ENCODE measurements at places on chromosomes 16 and 17. TPM values are rescaled to one million over a fixed set of nuclear protein-coding genes. Genes with fewer than 3 reads are reported as not detected.

MT2A gene
- 1,517 TPM for total RNA-seq

C17orf78 gene
- total RNA-seq, result not detected

SETD6 gene
- total RNA-seq, result 16.4 TPM

G6PC1 gene
- not detected for total RNA-seq

NPW gene
- total RNA-seq, result 3.9 TPM

KANSL1 gene
- total RNA-seq, result 74.0 TPM

CHST4 gene
- total RNA-seq, result not detected

GAST gene
- total RNA-seq, result not detected

CTRL gene
- total RNA-seq, result 1.8 TPM

CCP110 gene
- total RNA-seq, result 24.5 TPM

KCNJ18 gene
- not detected for total RNA-seq

DHRS7C gene
- total RNA-seq, result not detected

ASIC2 gene
- not detected for total RNA-seq

NRN1L gene
- not detected for total RNA-seq

HS3ST6 gene
- total RNA-seq, result not detected

SMPD3 gene
- total RNA-seq, result not detected

MYH3 gene
- total RNA-seq, result 0.78 TPM

TP53TG3B gene
- total RNA-seq, result not detected

KRTAP3-2 gene
- total RNA-seq, result not detected

TOP2A gene
- 149 TPM for total RNA-seq

TSPAN10 gene
- total RNA-seq, result 0.91 TPM
